HS-5 (cell line): ENCODE measurements at places on chromosomes 1 and 21.

DNA sequence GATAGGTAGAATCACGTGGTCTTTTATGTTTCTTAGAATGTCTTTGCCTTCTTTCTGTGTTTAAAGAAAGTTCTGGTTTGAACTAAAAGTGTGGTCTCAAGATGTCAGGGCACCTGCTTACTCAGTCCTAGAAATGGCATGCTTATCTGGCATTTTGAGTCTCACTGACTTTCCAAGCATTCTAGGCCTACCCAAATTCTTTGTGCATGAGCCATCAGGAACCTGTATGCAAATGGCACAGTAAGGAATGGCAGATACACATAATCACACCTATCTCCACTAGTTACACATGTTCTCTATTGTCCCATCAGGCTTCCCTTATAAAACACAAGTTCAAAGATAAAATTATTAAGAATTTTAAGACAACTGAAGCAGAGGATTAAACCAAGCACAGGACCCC is 29.5 kb upstream of the CLCA4 start:
- DNase-seq = no peak

DNA sequence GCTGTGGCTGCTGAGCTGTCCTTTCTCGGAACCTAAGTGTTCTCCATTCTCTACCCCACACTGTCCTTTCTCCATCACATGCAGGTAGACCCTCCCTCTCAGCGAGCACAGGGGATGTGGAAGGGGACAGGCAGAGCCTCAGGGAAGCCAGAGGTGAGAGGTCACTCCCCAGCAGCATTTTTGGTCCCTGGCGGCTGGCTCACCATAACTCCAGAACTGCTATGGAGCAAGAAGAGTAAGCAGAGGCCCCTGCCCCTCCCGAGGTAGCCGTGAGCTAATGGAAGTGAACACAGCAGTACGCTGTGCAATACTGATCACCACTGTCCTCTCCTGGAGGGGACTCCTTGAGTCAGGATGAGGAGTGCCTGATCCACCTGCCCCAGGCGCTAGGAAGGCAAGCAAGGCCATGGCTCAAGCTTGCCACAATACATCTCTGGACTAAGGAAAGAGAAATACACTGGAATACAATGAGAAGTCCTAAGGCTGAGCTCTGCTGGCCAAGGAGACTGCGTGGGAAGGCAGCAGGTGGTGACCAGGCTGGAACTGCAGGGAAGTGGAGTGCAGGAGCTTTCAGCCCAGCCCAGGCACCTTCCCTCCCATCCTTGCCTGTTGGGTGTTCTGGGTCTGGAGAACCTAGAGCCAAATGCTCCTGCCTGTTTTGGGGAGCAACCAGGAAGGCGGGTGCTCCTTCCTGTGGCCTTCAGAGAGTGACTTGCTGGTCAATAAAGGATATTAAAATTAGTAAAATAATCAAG is 96.2 kb downstream of the LAMC2 start:
- no peak for DNase-seq

GRCh38 chr1:237583756-237584155 is 307.0 kb downstream of the ZP4 start:
- no peak for DNase-seq

DNA sequence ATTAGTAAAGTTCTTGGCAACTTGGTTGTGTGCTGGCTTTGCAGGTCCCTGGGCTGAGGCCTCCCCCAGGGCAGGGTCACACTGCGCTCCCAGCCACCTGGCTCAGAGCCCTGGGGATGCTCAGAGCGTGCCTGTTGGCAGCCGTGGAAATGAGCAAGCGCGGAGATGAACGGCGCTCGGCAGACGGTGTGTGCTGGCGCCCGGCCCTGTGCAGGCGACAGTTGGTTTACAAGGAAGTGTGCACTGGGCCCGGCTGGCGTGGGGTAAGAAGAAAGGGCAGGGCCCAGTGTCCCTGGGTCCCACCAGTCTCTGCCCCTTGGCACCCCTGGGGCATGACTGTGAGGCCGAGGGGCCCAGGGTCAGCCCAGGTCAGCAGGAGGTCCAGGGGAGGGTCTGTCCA is 25.7 kb upstream of the PEX10 start:
- no peak for DNase-seq

- no peak for DNase-seq
These were observed 19.8 kb upstream of the VCAM1 start for GRCh38 chr1:100699744-100700143.

DNA sequence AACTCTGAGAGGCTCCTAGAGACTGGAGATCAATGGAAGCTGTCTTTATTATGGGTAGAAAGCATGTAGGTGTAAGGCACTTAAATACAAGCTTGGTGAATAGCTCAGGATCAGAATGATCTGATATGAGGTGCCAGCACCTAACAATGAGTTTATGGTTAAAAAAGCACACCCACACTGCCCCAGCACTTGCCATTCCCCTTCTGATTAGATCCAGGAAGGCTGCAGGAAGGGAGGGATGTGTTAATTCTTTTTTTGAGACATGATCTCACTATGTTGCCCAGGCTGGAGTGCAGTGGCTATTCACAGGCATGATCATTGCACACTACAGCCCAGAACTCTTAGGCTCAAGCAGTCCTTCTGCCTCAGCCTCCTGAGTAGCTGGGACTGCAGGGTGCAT is 71.8 kb upstream of the IVNS1ABP start:
- DNase-seq = no peak

GRCh38 chr1:50257940-50258685 is 149.4 kb downstream of the ELAVL4 start:
- DNase-seq = no peak

DNA sequence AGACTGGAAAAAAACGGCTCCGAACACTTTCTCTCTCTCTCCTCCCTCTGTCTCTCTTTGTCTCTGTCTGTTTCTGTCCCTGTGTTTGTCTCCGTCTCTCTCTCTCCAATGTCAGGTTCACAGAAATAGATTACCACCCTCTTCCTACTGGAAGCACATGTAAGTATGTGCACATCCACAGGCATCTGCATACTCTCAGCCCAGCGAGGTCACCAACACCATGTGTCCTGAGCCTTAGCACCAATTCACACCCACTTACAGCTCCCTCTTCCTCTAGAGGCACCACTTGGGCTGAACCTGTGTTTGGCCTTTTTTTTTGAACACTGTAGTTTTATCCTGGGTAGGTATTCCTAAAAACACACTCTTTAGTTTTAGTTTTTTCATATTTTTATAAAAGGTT is 130.5 kb downstream of the ETS2 start:
- no peak for DNase-seq

GRCh38 chr1:95953015-95953414 is 719.0 kb downstream of the RWDD3 start:
- no peak for DNase-seq

- DNase-seq = no peak
These were observed 242.4 kb upstream of the CSF3R start for GRCh38 chr1:36725151-36725550.

GRCh38 chr1:231201375-231201978 is 39.5 kb upstream of the GNPAT start:
- no peak for DNase-seq

DNA sequence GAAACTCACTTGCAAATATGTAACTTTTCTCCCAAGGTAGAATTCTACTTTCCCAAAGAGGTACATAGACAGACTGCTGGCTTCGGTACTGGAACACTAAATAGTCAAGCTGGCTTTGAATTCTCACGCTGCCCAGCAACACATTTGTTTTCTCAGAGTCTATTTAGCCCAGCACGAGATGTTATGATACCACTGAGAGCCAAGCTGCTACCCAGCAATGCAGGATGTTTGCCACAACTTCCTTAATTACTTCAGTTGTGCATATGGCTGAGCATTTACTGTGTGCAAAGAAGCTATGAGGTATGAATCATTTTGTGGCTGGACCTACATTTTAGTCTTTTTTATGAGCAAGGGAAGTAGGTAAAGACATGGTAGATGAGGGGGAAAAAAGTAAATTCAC is 793.2 kb downstream of the PLA2G4A start:
- peak; percentile 13 for DNase-seq

DNA sequence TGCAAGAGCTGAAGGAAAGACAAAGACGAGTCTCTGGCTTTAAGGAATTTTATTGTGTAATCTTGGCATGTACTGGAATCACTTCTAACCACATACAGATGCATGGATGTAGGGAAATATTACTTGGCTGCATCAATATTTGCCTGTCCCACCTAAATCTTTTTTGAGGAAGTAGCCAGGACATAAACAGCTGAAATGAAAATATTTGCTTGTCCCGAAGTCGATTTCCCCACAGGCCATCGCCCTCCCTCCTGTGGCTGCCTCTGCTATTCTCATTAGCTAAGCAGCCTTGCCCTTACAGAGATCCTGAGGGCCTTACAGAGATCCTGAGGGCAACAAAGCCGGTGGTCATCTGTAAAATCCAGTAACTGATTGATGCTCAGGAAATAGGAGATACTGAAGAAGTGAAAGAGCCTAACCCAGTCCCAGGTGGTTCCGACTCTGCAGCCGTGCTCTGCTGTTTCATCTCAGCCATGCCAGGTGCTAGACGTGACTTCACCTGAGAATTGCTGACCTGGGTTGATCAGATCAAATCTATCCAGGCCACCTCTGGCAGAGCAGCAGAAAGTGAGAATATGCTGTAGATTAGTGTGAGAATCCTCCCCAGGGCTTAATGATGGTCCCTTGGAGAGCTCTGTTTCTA is 25.5 kb downstream of the MAN1C1 start:
- DNase-seq = peak; percentile 18

- no peak for DNase-seq
These were observed 190.0 kb upstream of the VAMP3 start for GRCh38 chr1:7580923-7581753.

DNA sequence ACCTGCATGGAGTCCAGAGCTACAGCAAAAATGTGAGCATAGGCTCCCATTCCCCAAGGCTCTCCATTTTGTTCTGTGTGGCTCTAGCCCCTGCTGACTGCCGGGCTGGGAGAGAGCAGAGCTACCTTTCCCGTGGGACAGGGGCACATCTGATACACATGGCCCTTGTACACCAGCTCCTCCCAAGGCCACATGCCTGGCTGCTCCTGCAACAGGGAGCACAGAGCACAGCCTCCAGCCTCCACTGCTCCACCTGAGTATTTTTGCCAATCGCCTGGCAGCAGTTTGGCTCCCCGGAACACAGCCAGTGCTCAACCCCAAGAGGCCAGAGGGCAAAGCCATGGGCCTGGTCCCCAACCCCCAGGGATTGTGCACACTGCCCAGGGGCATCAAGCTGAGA is 146.5 kb downstream of the CHD1L start:
- DNase-seq = no peak

GRCh38 chr21:41678016-41678923 is 88.6 kb downstream of the RIPK4 start:
- no peak for DNase-seq

DNA sequence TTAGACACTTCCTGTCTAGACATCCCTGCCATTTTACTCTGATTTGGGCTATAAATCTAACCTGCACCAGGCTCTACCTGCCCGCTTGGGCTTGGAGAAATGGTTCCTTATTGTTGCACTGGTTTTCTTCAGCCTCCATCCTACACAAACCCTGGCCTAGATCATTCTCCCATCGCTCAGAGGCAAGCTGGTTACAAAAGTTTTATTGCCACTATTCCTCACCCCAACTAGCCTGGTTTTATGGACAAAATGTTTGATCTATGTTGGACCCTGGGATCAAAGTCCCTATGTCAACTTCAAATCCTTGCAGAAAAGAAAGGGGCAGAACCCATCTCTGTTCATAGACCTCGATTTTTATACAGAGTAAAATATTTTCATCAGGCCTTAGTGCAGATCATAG is 31.5 kb upstream of the MTF2 start:
- no peak for DNase-seq

- no peak for DNase-seq
These were observed 60.4 kb upstream of the DMRTB1 start for GRCh38 chr1:53398576-53399365.

DNA sequence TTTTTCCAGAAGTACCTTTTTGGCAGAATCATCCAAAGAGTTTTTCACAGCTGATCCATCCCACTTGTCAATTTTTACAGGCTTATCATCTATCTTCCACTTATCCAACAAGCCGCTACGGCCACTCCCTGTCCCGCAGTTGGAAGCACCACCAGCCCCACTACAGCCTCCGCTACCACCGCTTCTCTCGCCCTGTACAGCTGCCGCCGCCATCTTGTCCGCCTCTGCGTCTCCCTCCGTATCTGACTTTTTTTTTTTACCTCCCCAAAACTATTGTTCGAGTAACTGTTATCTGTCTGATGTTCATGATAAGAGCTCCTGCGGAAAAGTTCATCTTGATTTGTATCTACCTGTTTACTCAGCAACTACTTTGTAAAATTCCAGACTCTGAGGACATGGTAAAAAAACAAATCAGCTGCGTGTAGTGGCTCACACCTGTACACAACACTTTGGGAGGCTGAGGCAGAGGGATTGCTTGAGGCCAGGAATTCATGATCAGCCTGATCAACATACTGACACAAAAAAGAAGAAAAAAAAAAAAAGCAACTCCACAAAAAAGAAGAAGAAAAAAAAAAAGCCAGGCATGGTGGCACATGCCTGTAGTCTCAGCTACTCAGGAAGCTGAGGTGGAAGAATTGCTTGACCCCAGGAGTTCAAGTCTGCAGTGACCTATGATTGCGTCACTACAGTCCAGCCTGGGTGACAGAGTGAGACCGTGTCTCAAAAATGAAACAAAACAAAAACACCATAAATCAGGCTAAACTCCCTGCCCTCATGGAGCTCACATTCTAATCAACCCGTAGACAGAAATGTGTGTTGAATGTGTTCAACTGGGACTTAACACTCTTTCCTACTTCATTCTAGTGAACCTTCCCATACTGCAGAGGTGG is 8.0 kb upstream of the EYA3 start:
- DNase-seq = no peak

DNA sequence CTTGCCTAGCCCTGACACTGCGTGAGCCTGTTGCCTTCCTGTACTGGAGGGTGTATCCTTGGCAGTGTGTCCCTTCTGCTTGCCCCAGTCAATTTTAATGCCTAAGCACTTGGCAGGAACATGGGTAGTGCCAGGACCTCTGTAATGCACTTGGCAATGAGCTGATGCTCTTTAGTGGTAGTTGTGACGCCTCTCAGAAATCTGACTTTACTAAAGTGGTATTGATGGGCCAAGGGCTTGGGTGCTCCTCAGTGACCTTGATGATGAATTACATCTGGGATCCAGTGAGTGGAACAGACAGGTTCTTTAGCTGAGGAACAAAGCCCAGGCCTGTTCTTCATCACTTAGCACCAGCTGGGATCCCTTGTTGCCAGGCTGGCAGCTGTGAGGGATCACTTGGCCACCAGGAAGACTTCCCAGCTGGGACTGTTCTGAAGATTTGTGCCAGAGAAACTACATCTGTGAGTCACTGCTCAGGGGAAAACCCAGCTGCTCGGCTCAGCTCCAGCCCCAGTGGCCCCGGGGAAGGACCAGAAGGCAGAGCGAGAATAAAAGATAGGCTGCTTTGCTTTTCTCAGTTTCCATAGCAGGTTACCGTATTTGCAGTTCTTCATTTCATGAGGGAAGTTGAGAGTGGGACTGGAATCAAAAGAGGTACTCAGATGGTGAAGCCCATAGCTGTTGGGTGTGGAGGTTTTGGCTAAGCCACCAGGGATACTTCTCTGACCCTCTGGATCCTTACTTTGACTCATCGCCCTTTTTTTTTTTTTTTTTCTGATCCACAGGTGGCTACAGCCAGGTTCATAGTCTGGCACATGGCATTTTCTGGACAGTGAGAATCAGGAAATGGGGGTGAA is 28.5 kb upstream of the KCNA2 start:
- DNase-seq = no peak
